ENCODE measurements at places on chromosomes 2 and 18. TPM values are rescaled to one million over a fixed set of nuclear protein-coding genes. Genes with fewer than 3 reads are reported as not detected.

- H3K4me1 ChIP-seq, result no peaks in the 10 kb centered on the region
- peak overlapping the region; percentile 6 for H3K27ac ChIP-seq
- H3K27me3 ChIP-seq, result no peaks in the 10 kb centered on the region
- no peak overlapping the region for H3K4me3 ChIP-seq
Observed at GRCh38 chr2:177419274-177419673, 26.7 kb downstream of the AGPS start.

DNA sequence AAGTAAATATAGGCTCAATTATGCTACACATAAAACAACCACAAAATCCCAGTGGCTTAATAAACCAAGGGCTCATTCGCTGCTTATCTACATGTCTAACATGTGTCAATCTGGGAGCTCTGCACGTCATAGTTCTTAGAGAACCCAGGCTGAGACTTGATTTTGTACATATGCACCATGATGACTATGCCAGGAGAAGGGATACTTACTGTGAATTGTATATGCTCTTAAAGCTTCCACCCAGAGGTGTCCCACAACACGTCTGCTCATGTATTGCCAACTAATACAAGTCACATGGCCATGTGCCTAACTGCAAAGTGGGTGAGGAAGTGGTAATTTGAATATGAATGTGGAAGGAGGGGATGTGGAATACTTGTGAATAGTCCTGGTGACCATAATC, 262.1 kb downstream of the CPS1 start:
- H3K36me3 ChIP-seq, result no peaks in the 10 kb centered on the region
- no peak overlapping the region for H3K4me3 ChIP-seq
- no peak overlapping the region for H3K27ac ChIP-seq
- no peaks in the 10 kb centered on the region for H3K27me3 ChIP-seq
- no peaks in the 10 kb centered on the region for H3K4me1 ChIP-seq

The CD8B2 gene
- not detected for polyA plus RNA-seq

- peaks cover 13% of the 10 kb centered on the region for H3K4me1 ChIP-seq
- H3K27ac ChIP-seq, result no peak within 1 kb of the TSS
- peak; percentile 20 for DNase-seq
- no peaks in the 10 kb centered on the region for H3K36me3 ChIP-seq
Observed at GRCh38 chr2:31138037-31138962, at the start of gene GALNT14. TSS of gene GALNT14 (minus strand) at chr2:31138440. CDS start at chr2:31138086, 354 bp downstream.

The UGT1A4 gene
- polyA plus RNA-seq, result not detected

DNA sequence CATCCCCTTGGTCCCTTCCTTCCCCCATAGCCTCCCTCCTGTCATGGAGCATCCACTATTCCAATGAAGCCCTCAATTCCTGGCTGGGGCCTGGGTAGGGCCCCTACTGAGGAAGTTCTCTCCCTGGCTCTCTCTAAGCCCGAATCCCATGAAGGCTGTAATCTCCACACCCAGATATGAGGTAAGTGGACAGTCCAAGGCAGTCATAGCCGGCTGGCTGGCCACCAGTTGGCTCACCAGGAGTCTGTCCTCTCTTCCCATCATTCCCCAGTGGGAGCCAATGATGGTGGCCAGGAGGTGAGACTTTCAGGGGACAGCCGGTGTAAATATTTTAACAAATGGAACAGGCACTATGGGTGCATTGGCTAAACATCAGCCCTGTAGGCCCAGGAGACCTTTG, 6.8 kb upstream of the TAF1B start:
- no peak overlapping the region for H3K4me3 ChIP-seq
- no peaks in the 10 kb centered on the region for H3K4me1 ChIP-seq
- no peak for DNase-seq
- no peaks in the 10 kb centered on the region for H3K36me3 ChIP-seq

DNA sequence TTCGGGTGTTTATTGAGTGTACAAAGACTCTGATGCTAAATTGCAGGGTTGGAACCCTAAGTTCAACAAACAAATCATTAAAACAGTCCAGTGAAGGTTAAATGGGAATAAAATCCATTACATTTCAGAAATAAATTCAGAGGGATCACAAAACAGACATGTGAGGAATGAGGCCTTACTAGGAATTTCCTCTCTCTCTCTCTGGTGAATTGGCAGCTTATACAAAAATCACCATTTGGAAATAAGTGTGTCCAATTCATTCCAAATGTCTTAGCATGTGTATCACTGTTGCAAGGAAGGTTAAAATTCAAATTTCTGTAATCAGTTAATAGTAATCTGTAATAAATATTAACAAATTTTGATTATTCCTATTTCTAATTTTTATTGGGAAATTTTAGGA, 228.6 kb upstream of the PXDN start:
- H3K27me3 ChIP-seq, result no peaks in the 10 kb centered on the region
- no peaks in the 10 kb centered on the region for H3K4me1 ChIP-seq
- H3K27ac ChIP-seq, result no peak overlapping the region
- H3K4me3 ChIP-seq, result no peak overlapping the region
- no peak for DNase-seq

- H3K27me3 ChIP-seq, result no peaks in the 10 kb centered on the region
- H3K27ac ChIP-seq, result no peak overlapping the region
- no peak for DNase-seq
Observed at GRCh38 chr18:43547456-43547855, 270.2 kb upstream of the SYT4 start.

The CASP10 gene
- polyA plus RNA-seq, result 17.7 TPM

- H3K4me1 ChIP-seq, result no peaks in the 10 kb centered on the region
- H3K4me3 ChIP-seq, result no peak overlapping the region
- H3K27me3 ChIP-seq, result no peaks in the 10 kb centered on the region
- no peak for DNase-seq
- H3K36me3 ChIP-seq, result peaks cover 90% of the 10 kb centered on the region
Observed at GRCh38 chr2:112096098-112096497, 41.0 kb downstream of the TMEM87B start.

- H3K4me3 ChIP-seq, result no peak overlapping the region
- no peaks in the 10 kb centered on the region for H3K27me3 ChIP-seq
Observed at GRCh38 chr2:171512014-171512413, 10.3 kb upstream of the CYBRD1 start.
